ENCODE measurements at places on chromosomes 4 and X.

GRCh38 chrX:63702556-63702955, 82.5 kb downstream of the ARHGEF9 start:
- H3K4me3 ChIP-seq: no peak overlapping the region
- H3K36me3 ChIP-seq: peaks cover 49% of the 10 kb centered on the region
- H3K27ac ChIP-seq: no peak overlapping the region
- no peaks in the 10 kb centered on the region for H3K4me1 ChIP-seq

- no peak overlapping the region for H3K4me3 ChIP-seq
- no peaks in the 10 kb centered on the region for H3K4me1 ChIP-seq
Observed at GRCh38 chr4:59904331-59904730, 1295.8 kb upstream of the ADGRL3 start.

DNA sequence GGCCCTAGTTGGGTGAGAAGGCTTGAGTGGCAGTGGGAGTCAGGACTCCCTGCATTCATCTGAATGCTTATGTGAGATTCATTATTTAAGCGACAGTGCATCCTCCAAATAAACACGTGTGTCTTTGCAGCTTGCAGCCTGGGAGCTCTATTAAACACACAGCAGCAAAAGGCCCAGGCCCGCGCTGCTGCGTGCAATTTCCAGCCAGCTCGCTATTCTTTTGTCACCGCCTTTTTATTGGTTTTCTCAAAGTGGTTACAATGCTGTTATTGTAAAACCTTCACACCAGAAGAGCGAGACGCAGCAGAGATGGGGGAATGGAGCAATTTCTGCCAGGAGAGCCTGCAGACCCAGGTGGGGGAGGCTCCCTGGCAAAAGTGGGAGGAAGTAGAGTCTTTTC, 252.5 kb downstream of the BCOR start:
- H3K36me3 ChIP-seq: peaks cover 4% of the 10 kb centered on the region
- no peaks in the 10 kb centered on the region for H3K27me3 ChIP-seq
- no peak overlapping the region for H3K4me3 ChIP-seq
- peaks cover 5% of the 10 kb centered on the region for H3K4me1 ChIP-seq

- no peak for DNase-seq
- no peak overlapping the region for H3K27ac ChIP-seq
- H3K4me3 ChIP-seq: no peak overlapping the region
- H3K36me3 ChIP-seq: no peaks in the 10 kb centered on the region
- H3K4me1 ChIP-seq: no peaks in the 10 kb centered on the region
Observed at GRCh38 chrX:143206966-143207365, 181.2 kb downstream of the SPANXN4 start.

DNA sequence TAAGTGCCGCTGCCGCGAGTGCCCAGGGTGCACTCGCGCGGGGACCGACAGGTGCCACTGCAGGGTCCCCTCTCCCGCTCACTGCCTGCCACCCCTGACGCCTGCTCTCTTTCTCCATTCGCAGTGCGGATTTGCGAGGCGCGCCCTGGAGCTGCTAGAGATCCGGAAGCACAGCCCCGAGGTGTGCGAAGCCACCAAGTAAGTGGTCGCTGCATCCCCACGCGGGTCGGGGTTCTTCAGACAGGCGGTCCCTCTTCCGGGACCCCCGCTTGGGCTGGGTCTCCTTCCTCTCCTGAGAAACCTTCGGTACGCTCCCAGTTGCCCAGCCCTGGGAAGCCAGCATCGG, 547 bp downstream of the GUCY1A1 start:
- H3K27me3 ChIP-seq: peaks cover 77% of the 10 kb centered on the region
- peak overlapping the region; percentile 85 for H3K4me3 ChIP-seq
- no peak overlapping the region for H3K27ac ChIP-seq
- DNase-seq: peak; percentile 6

GRCh38 chrX:48996969-48997368, 5.1 kb downstream of the GRIPAP1 start:
- no peak overlapping the region for H3K27ac ChIP-seq
- peaks cover 21% of the 10 kb centered on the region for H3K4me1 ChIP-seq
- H3K36me3 ChIP-seq: peaks cover 55% of the 10 kb centered on the region
- DNase-seq: no peak
- no peaks in the 10 kb centered on the region for H3K27me3 ChIP-seq

- no peak overlapping the region for H3K27ac ChIP-seq
- H3K36me3 ChIP-seq: no peaks in the 10 kb centered on the region
- H3K4me1 ChIP-seq: peaks cover 4% of the 10 kb centered on the region
- no peak for DNase-seq
Observed at GRCh38 chrX:25052798-25053534, 37.2 kb upstream of the ARX start.

DNA sequence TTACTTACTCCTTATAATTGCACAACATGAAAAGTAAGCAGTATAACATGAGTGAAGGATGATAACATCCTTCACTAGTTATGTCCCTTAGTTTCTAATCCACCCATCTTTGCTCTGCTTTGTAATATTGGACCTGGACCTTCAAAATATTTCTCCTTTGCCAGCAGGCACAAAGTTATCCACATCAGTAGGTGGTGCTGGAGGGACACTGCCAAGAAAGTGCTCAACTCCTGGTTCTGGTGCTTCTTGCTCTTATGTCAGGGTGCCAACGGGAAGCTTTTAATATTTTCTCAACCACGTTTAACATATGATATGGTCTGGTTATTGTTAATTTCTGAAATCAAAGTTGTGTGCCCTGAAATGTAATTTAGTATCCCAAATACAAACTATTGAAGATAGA, 49.1 kb downstream of the TMEM165 start:
- H3K4me1 ChIP-seq: peaks cover 8% of the 10 kb centered on the region
- H3K27me3 ChIP-seq: no peaks in the 10 kb centered on the region
- peaks cover 20% of the 10 kb centered on the region for H3K36me3 ChIP-seq
- DNase-seq: no peak

DNA sequence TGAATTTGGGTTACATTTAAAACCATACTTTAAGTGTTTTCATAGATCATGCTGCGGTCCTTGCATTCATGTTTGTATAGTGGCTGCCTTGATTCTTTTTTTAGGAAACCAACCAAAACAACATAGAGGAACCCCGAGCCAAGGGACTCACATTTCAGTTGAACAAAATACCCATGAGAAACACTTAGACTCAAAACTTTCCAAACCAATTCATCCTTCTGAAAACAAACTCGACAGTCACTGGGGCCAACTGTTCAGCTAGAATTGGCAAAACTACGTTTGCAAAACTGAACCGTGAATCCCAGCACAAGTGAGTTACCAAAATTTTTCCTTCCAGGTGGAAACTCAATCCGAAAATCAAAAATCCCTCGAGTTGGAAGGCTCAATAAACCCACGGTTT, 1.4 kb downstream of the ADGRA3 start:
- H3K27me3 ChIP-seq: no peaks in the 10 kb centered on the region
- H3K36me3 ChIP-seq: peaks cover 2% of the 10 kb centered on the region
- H3K27ac ChIP-seq: no peak overlapping the region
- H3K4me1 ChIP-seq: peaks cover 16% of the 10 kb centered on the region
- peak overlapping the region; percentile 99 for H3K4me3 ChIP-seq

GRCh38 chr4:65825116-65825753, 154.9 kb upstream of the EPHA5 start:
- no peaks in the 10 kb centered on the region for H3K27me3 ChIP-seq
- no peak overlapping the region for H3K4me3 ChIP-seq
- no peaks in the 10 kb centered on the region for H3K4me1 ChIP-seq
- H3K36me3 ChIP-seq: no peaks in the 10 kb centered on the region

DNA sequence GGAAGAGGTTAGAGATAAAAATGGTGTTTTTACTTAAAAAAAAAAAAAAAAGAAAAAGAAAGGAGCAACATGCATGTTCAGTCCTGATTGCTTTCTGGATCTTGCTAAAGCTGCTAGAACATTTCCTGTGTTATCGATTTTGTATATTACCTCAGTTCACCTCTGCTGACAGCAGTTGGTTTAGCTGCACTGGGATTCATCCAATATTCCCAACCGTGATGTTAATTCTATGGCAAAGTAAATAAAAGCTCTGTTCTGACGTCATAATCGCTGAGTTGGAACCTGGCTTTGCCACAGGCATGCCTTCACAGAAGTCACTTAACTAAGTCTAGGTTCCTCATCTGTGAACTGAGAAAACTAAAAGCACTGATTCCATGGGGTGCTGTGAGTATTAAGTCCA, 90.7 kb upstream of the SORBS2 start:
- H3K36me3 ChIP-seq: no peaks in the 10 kb centered on the region
- no peaks in the 10 kb centered on the region for H3K27me3 ChIP-seq
- no peak overlapping the region for H3K27ac ChIP-seq
- no peaks in the 10 kb centered on the region for H3K4me1 ChIP-seq
- no peak for DNase-seq
- no peak overlapping the region for H3K4me3 ChIP-seq

DNA sequence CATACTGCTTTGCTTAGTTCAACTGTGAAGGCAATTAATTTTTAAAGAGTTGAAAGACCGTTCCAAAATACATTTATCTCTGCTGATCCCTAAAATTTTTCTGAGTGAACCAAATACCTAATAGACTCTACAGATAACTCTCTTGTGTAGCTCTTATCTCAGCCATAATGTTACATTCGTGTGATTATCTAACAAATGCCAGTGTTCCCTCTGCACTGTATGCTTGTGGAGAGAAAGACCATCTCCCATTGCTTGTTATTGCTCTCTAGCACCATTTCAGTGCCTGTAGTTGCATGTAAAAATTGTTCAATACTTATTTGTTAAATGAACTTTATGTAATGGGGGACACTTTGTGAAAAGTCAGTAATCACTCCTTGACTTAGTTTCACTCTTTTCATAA, 81.3 kb upstream of the ATOH1 start:
- DNase-seq: no peak
- H3K4me3 ChIP-seq: no peak overlapping the region
- no peaks in the 10 kb centered on the region for H3K27me3 ChIP-seq
- no peaks in the 10 kb centered on the region for H3K4me1 ChIP-seq

GRCh38 chr4:142363686-142364085, 482.4 kb downstream of the INPP4B start:
- no peak overlapping the region for H3K4me3 ChIP-seq
- no peak for DNase-seq
- no peak overlapping the region for H3K27ac ChIP-seq
- H3K36me3 ChIP-seq: peaks cover 49% of the 10 kb centered on the region
- peaks cover 64% of the 10 kb centered on the region for H3K4me1 ChIP-seq
- H3K27me3 ChIP-seq: no peaks in the 10 kb centered on the region

- no peaks in the 10 kb centered on the region for H3K36me3 ChIP-seq
- H3K27ac ChIP-seq: no peak overlapping the region
- H3K4me3 ChIP-seq: no peak overlapping the region
- DNase-seq: no peak
- H3K27me3 ChIP-seq: peaks cover 2% of the 10 kb centered on the region
Observed at GRCh38 chrX:134313418-134313817, 76.4 kb downstream of the CCDC160 start.

- H3K27me3 ChIP-seq: no peaks in the 10 kb centered on the region
- H3K27ac ChIP-seq: no peak overlapping the region
- H3K4me3 ChIP-seq: no peak overlapping the region
- H3K4me1 ChIP-seq: no peaks in the 10 kb centered on the region
Observed at GRCh38 chr4:84672177-84672576, 89.2 kb downstream of the CDS1 start.

DNA sequence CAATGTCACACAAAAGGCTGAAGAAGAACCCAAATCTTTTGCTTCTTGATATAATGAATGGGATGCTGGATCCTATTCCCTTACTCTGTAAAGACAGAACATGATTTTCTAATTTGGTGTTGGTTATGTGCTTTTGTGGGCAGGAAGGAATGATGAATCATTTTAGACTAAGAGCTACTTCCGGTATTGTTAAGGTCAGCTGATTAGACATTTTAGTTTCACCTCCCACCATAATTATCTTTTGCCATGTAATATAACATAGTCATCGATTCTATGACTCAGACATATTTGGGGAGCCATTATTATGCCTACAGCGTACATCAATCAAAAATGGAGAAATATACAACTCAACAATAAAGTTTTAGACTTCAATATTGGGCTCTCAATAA, 265.3 kb downstream of the ZNF674 start:
- no peak overlapping the region for H3K27ac ChIP-seq
- no peak for DNase-seq
- H3K4me1 ChIP-seq: peaks cover 20% of the 10 kb centered on the region
- peak overlapping the region; percentile 65 for H3K4me3 ChIP-seq

DNA sequence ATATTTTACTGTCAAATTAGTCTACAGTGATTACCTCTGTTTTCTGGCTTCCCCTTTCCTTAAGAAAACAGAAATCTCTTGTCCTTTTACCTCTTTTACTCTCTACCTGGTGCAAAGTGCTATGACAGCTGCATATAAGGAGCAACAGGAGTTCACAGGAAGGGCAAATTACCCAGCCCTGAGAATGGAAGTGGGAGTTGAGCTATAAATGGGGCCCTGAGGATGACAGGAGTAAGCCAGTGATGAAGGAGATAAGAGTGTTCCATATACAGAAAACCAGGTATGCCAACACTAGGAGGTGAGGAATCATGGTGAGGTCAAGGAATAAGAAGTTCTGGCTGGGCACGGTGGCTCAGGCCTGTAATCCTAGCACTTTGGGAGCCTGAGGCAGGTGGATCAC, 4.5 kb upstream of the HSD17B13 start:
- no peak overlapping the region for H3K27ac ChIP-seq
- H3K4me1 ChIP-seq: no peaks in the 10 kb centered on the region
- no peak for DNase-seq
- H3K4me3 ChIP-seq: no peak overlapping the region
- H3K27me3 ChIP-seq: peaks cover 3% of the 10 kb centered on the region

DNA sequence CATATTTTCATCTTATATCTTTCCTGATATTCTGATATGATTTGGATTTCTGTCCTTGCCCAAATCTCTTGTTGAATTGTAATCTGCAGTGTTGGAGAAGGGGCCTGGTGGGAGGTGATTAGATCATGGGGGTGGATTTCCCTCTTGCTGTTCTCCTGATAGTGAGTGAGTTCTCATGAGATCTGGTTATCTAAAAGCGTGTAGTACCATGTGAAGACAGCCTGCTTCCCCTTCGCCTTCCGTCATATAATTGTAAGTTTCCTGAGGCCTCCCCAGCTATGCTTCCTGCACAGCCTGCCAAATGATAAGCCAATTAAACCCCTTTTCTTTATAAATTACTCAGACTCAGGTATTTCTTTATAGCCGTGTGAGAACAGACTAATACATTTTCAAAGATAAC, 77.2 kb downstream of the ANKRD50 start:
- H3K36me3 ChIP-seq: no peaks in the 10 kb centered on the region
- H3K4me3 ChIP-seq: no peak overlapping the region

DNA sequence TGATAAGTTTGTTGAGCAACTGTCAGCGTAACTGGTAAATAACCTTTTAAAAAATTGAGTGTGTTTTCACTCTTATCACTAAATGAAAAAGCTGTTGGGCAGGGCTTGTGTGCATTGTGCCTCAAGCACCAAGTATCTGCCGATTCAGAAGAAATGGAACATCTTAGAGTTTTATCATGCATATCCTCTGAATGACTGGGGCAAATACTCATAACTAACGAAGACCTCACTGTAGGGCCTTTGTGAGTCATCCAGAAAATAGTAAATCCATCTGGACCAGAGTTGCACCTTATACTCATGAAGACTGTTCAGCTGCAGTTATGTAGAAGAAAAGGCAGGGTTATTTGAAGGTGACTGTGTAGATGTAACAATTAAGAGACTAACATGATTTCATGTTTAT, 222.1 kb downstream of the CAMK2D start:
- no peaks in the 10 kb centered on the region for H3K27me3 ChIP-seq
- H3K36me3 ChIP-seq: peaks cover 24% of the 10 kb centered on the region
- peak overlapping the region; percentile 6 for H3K4me3 ChIP-seq
- DNase-seq: peak; percentile 60

Measured in T-helper 2 cell treated with Interferon-gamma antibody and Interleukin-4, amounts not matched to agents 5 μg/mL and 100 μg/mL, for 36 hours (primary cell).